ENCODE measurements at places on chromosomes 6 and 20.

DNA sequence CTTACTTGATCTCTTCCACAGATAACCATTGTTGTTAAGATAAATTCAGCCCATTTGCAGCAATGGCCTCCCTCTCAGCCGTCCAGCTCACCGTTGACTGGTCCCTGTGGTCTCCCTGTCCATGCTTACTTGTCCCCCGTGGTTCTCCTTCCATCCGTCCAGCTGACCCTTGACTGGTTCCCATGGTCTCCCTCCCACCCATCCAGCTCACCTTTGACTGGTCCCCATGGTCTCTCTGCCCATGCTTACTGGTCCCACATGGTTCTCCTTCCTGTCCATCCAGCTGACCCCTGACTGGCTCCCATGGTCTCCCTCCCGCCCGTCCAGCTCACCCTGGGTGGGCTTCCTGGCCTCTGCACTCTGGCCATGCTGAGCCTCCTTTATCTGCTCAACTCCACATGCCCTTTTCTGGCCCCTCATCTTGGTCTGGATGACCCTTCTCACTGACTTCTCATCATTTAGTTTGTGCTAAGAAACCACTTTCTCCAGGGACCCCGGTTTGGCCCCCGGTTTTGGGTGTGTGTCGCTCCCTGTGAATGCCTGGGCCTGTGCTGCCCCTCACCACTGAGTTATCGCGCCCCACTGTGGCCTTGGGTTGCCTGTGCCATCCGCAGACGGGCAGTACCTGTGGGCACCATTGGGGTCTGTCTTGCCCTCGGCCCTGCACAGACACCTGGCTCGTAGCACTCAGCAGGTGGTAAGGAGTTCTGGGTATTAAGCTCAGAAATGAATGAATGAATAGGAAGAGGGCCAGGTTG is 146.4 kb downstream of the ERMARD start:
- DNase-seq, result no peak

DNA sequence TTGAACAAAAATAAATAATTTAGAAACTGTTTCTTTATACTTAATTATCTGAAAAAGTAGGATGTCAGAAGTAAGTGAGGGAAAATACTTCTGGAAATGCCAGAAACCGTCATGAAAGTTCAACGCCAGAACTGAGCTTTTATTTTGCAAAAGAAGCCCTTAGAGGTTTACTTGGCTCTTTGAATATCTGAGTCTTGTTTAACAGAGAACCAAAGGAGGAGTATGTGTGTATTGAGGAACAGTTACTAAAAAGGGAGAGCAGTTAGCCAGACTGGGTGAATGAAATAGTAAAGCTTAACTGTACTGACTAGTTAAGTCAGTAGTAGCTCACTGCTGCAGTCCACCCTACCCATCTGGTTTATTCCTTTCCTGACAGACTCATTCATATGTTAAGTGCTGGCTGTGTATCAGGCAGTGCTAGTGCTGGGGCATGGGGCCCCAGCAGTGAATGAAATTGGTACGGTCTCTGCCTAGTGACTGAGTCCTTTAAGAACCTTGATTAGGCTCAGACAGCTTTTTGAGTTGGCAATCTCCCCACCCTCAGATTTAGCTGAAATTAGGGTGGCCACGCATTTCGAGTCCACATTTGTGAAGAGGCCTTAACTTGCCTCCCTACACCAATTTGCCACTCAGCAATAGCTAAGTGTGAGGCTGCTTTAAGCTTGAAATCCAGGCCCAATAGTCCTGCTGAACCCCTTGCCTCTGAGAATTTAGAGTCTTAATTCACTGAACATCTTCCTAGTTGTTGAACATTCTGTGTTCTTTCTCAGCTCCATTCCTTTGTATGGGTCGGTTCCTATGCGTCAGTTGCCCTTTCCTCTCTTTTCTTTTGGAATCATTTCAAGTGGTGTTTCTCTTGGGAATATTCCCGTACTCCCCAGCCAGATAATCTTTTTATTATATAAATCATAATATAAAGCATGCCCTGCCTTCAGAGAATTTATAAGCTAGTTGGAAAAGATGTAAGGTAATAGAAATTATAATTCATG is 20.2 kb downstream of the MAP3K4 start:
- DNase-seq, result no peak

DNA sequence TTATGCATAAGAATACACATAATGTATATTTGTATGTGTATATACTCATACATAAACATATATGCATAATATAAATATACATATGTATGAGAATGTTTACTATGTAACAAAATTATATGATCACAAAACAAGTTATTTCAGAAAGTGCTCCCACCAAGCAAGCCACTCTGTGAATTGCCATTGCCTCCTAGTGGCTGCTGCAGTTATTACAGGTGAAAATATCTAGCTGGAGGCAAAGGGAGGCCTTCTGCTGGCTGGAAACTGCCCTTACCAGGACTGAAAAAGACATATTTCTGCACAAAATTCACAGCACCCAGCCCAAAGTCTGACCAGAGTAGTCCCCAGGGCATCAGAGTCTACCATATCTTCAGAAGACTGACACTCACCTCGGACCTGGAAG is 14.4 kb upstream of the ADAM33 start:
- DNase-seq, result no peak

GRCh38 chr6:680251-680650 is 12.7 kb downstream of the EXOC2 start:
- DNase-seq, result no peak

- no peak for DNase-seq
These were observed 10.8 kb upstream of the GNRH2 start for GRCh38 chr20:3032624-3033023.

DNA sequence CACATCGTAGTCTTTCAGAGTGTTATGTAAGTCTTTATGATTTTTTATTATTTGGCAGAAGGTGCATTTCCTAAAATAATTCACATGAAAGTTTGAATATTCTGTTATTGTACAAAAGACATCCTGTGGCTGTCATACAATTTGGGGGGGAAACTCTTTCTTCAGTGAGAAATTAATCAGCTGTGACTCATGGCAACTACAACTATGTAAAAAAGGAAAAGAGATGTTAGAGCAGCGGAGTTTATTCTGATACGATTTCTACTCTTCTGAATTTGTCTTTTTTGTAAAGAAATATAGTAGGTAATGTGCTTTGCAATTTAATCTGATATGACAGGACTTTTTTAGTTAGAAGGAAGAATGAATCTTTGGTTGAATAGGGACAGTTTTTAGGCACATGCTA is 14.2 kb downstream of the COL19A1 start:
- no peak for DNase-seq

GRCh38 chr6:157061770-157062594 is 261.3 kb downstream of the TMEM242 start:
- no peak for DNase-seq

DNA sequence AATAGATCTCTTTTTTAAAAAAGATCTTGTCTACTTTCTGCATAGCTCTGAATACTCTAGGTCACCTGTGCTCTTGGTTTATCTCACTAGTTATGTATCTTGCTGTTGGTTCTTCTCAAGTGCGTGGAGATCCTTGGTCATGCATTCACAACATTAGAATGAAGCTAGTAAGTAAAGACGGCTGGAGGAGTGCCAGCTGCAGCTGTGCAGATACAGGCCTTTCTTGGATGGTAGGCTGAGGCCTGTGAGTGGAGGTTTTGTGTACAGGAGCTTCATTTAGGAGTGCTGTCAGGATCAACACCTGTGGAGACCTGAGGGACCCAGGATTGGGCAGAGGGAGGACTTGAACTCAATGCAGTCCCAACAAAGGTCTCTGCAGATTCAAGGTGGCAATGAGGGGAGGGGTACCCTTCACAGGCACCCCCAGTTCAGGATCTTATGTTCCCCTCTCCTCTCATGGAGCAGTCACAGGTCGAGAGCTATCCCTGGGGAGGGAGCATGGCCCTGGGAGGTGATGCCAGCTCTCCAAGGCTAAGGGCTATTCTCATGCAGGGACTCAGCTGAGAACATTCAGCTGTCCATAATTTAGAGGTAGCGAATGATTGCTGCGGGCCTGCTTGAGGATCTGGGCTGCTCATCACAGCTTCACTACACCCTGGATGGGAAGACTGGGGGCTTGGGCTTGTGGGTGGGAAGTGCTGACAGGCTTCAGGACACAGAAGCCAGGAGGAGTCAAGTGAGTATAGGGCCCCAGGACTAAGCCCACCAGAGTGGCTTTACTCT is 98.9 kb upstream of the ENPP5 start:
- DNase-seq, result no peak

DNA sequence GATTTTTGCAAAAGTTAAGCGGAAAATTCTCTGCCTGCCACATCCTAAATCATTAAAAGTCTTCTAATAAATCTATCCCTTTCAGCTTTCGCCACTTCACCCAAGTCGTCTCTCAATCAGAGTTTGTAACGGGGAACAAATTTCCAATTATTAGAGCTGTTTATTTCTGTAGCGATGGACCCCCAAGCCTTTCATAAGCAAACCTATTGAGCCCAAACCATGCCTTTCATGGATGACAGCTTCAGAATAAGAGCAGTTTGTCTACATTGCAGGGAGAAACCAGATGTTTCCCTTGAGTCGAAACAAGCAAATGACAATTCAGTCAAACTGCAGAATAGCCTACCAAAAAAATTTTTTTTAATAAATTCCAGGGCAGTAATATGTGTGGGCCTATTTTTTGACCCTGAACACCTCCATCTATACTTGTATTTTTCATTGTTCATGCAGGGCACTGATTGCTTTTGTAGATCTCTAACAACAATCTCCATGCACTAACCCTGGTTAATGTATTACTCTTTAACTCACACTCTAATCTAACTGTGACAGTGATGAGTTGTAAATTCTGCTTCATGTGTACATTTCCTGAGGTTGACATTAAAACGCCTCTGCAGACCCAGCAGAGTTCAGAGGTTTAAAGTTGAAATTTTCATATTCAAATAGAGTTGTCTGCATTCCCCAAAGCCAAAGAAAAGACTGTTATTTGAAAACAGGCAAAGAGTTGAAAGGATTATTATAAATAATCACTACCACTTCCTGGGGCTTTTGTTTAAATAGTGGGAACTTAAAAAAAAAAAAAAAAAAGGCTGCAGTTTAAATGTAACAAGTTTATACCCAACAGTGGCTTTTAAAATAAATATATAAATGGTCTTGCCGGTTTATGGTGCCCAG is 64.5 kb downstream of the ATP9A start:
- DNase-seq, result no peak

- DNase-seq, result no peak
These were observed 17.4 kb upstream of the NPEPL1 start for GRCh38 chr20:58675146-58675584.

DNA sequence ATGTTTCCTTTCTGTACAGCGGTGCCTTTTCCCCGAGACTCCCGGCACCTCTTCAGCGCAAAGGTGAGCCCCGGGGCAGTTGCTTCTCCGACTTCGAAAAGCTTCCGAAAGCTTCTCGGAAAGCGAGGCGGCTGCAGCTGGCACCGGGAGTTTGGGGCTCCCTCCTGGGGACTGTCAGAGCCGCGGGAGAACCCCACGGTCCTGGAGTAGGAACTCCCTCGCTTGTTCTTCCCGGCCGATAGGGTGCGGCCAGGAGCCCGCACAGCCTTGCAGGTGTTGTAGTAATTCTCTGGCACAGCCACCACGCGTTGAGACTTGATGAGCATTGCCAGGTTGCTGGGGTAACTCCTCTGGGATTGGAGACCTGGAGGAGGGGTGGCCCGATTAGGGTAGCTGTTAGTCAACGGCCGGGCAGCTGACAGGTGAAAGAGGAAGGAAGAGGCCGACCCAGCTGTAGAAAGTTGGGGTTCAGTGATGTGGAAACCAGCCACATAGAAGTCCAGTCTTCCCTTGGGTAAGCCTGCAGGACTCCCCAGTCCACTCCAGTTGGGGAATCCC is 721 bp downstream of the KDM1B start:
- DNase-seq, result peak; percentile 8

GRCh38 chr20:2280082-2280481 is 15.7 kb upstream of the TGM3 start:
- no peak for DNase-seq

DNA sequence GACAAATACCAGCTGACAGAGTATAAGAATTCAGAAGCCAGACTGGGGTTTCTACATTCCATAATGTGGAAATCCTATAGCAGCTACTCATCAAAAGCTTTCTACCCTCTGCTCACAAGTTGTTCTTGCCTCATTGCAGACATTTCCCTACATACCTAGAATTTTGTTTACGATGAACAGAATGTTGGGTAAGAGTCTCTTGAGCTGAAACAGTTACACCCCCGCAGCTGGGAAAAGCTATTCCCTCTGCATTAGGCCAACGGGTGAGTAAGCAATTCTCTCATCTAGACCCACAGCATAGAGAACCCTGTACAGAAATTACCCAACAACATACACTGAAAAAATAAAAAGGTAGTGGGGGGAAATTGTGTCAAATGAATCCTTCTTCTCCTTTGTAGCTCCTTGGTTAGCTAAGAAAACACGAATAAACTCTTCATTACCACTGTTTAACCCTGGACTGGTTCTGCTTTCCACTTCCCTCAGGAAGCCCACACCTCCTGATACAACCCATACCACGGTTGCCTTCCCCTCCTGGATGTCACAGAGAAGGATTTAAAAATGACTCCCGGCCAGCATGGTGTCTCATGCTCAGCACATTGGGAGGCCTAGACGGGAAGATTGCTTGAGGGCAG is 215.0 kb upstream of the SHLD1 start:
- DNase-seq, result no peak

GRCh38 chr20:40689100-40689942 is at the start of gene MAFB:
TSS of gene MAFB (minus strand) at chr20:40689236. CDS start at chr20:40688850, 386 bp downstream.
- peak; percentile 35 for DNase-seq

DNA sequence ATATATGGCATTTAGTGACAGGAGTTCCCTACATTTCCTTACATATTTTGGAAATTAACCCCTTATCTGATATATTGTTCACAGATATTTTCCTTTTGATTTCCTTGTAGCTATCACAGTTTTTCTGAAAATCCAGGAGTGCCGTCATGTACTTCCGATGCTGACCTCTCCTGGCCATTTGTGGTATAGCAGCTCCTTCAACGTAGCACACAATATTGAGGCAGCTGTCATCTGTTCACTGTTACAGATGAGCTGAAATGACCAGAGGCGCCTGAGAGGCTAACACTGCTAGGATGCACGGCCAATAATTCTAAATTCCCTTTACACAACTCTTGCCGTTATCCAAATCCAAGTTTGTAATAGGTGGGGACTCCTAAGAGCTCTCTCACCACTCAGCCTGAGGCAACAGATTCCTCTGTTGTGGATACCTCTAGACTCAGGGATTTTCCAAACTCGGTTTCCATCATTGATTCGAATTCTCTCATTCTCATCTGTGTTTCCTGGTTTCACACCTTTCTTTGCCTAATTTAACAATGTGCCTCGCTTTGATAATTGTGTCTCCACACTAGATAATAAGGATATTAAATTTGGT is 53.0 kb downstream of the MMUT start:
- DNase-seq, result peak; percentile 52
